ENCODE measurements at places on chromosomes 4 and X. TPM values are rescaled to one million over a fixed set of nuclear protein-coding genes. Genes with fewer than 3 reads are reported as not detected.

The RAP1GDS1 gene
- 62.2 TPM for total RNA-seq

The CLCN4 gene
- 15.1 TPM for total RNA-seq

The NOX1 gene
- not detected for total RNA-seq

The GBA3 gene
- not detected for total RNA-seq

The CRMP1 gene
- total RNA-seq, result not detected

The TRIM75 gene
- total RNA-seq, result not detected

The PHOX2B gene
- not detected for total RNA-seq

The HSFX3 gene
- not detected for total RNA-seq

The FGG gene
- not detected for total RNA-seq

The VCX2 gene
- total RNA-seq, result not detected

The DCHS2 gene
- not detected for total RNA-seq

The YTHDC1 gene
- 39.3 TPM for total RNA-seq

The SRPX2 gene
- 26.8 TPM for total RNA-seq

The APLN gene
- total RNA-seq, result 0.54 TPM

The WNK3 gene
- 10.5 TPM for total RNA-seq

The UGT2B11 gene
- not detected for total RNA-seq

The GLRA3 gene
- total RNA-seq, result not detected

The ZAR1 gene
- total RNA-seq, result not detected

The CYBB gene
- total RNA-seq, result not detected

The MANBA gene
- 74.3 TPM for total RNA-seq
